ENCODE measurements at places on chromosomes 7 and 10.

DNA sequence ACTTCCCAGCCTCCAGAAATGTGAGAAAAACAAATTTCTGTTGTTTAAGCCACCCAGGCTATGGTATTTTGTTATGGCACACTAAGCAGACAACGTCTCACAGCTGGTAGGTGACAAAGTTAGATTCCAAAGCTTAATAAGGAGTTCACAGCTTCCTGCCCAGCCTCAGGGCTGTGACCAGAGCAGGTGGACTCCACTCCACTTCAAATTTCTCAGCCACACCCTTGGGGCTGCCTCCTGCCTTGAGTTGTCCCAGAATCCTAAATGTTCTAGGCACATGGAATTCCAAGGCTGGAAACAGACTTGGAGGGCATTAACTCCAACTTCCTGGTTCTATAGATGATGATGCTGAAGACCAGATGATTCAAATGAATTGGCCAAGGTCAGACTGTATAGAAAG lies 310.7 kb downstream of the GRID1 start:
- no peaks in the 10 kb centered on the region for H3K36me3 ChIP-seq
- H3K4me1 ChIP-seq: peaks cover 5% of the 10 kb centered on the region
- H3K27ac ChIP-seq: no peak overlapping the region
- H3K27me3 ChIP-seq: no peaks in the 10 kb centered on the region
- no peak for DNase-seq

DNA sequence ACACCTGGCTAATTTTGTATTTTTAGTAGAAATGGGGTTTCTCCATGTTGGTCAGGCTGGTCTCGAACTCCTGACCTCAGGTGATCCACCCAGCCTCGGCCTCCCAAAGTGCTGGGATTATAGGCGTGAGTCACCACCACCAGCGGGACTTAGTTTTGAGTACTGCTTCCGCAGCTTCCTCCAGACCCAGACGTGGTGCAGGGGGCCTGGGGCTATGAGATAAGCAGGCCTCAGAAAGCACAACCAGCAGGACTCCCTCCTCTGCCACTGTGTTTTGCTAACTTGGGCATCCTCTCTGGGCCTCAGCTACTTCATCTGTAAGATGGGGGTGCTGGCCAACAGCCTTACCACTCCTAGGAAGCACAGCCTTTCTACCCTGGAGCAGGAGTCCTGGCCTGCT lies 37.8 kb downstream of the GOLGA7B start:
- no peaks in the 10 kb centered on the region for H3K27me3 ChIP-seq
- H3K27ac ChIP-seq: no peak overlapping the region
- no peak overlapping the region for H3K4me3 ChIP-seq
- H3K36me3 ChIP-seq: no peaks in the 10 kb centered on the region

DNA sequence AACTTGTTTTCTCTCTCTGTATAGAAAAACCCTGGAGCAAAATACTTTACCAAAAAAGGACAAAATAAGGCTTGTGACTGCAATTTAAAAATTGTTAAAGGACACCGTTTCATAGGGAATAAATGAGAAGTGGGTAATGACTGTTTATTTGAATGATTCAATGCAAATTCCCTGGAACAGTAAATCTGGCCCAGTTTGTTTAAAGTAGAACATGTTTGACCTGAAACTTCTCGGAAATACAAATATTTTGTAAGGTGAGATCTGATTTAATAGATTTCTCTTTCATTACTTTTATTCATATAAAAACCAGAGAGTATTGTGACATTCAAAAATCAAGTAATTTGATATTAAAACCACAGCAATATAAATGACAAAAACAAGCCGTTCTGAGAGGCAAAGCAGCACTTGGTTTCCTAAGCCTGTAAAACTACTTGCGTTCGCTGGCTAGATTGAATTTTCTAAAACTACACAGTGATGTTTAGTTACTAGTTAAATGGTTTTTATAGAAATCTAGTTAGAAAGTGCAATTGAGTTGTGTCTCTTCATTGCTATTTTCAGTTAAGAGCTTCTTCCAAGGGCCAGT lies 76.8 kb upstream of the PITRM1 start:
- H3K27me3 ChIP-seq: peaks cover 2% of the 10 kb centered on the region
- peak overlapping the region; percentile 8 for H3K27ac ChIP-seq
- peaks cover 13% of the 10 kb centered on the region for H3K4me1 ChIP-seq
- H3K4me3 ChIP-seq: no peak overlapping the region

GRCh38 chr10:58179238-58179637 lies 88.5 kb downstream of the IPMK start:
- no peaks in the 10 kb centered on the region for H3K36me3 ChIP-seq
- H3K27ac ChIP-seq: no peak overlapping the region
- no peaks in the 10 kb centered on the region for H3K27me3 ChIP-seq
- no peak overlapping the region for H3K4me3 ChIP-seq

GRCh38 chr7:144037414-144038035 lies 11.2 kb upstream of the OR2A5 start:
- no peak overlapping the region for H3K4me3 ChIP-seq
- H3K4me1 ChIP-seq: peaks cover 5% of the 10 kb centered on the region
- H3K27ac ChIP-seq: no peak overlapping the region
- H3K27me3 ChIP-seq: no peaks in the 10 kb centered on the region
- DNase-seq: no peak

- H3K36me3 ChIP-seq: no peaks in the 10 kb centered on the region
- no peak for DNase-seq
- no peak overlapping the region for H3K4me3 ChIP-seq
- H3K27ac ChIP-seq: no peak overlapping the region
- 0 out of 2 replicates have a peak, but pooled peaks cover 3% of the 10 kb centered on the region for H3K4me1 ChIP-seq
Measured at GRCh38 chr7:15167912-15168311, 265.4 kb upstream of the DGKB start.

DNA sequence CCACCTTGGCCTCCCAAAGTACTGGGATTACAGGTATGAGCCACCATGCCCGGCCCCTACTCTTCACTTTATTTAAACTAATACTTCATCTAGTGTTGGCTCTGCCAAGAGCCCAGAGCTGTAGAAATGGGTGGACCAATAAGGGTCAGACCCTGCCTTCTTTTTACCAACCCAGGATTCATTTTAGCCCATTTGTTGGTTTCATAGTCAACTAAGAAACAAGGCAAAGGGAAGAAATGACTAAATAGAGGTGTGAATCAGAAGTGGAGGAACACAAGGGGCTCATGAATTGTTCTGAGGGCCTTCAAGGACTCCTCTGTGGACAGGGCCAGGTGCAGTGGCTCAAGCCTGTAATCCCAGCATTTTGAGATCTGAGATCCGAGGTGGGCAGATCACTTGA lies 1.1 kb downstream of the ANKRD2 start:
- no peaks in the 10 kb centered on the region for H3K27me3 ChIP-seq
- no peak for DNase-seq
- no peak overlapping the region for H3K27ac ChIP-seq
- no peak overlapping the region for H3K4me3 ChIP-seq
- 0 out of 2 replicates have a peak, but pooled peaks cover 5% of the 10 kb centered on the region for H3K36me3 ChIP-seq
- peaks cover 5% of the 10 kb centered on the region for H3K4me1 ChIP-seq

DNA sequence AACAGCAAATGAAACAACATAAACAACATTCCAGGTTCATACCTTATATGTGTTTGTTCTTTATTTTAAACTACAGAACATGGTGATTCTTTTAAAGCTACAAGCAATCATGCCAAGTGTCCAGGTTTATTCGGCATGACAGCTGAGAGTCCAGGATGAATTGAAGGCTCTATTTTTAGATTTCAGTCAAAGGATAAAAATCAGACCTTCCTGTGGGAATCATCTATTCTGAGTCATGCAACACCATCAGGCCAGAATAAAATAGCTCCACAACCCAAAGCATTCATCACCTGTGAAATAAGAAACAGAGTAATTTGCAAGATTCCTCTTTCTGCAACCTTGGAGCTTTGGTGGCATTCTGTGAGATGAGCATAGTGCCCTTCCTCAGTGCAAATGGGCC lies 292.4 kb upstream of the MYO3A start:
- no peaks in the 10 kb centered on the region for H3K4me1 ChIP-seq
- no peaks in the 10 kb centered on the region for H3K36me3 ChIP-seq
- H3K27ac ChIP-seq: no peak overlapping the region
- no peak for DNase-seq

GRCh38 chr10:106582291-106582690 lies 582.2 kb downstream of the SORCS1 start:
- H3K4me1 ChIP-seq: peaks cover 11% of the 10 kb centered on the region
- H3K36me3 ChIP-seq: no peaks in the 10 kb centered on the region
- no peaks in the 10 kb centered on the region for H3K27me3 ChIP-seq
- H3K27ac ChIP-seq: no peak overlapping the region
- H3K4me3 ChIP-seq: no peak overlapping the region

GRCh38 chr10:79092292-79092896 lies 23.6 kb downstream of the ZMIZ1 start:
- no peak overlapping the region for H3K27ac ChIP-seq
- H3K36me3 ChIP-seq: no peaks in the 10 kb centered on the region
- no peak for DNase-seq
- no peaks in the 10 kb centered on the region for H3K27me3 ChIP-seq
- H3K4me3 ChIP-seq: no peak overlapping the region
- H3K4me1 ChIP-seq: peaks cover 52% of the 10 kb centered on the region

- DNase-seq: no peak
- H3K27ac ChIP-seq: no peak overlapping the region
Measured at GRCh38 chr10:102965311-102965851, 47.3 kb downstream of the CNNM2 start.

GRCh38 chr10:100878291-100878910 lies 34.4 kb upstream of the SLF2 start:
- no peak overlapping the region for H3K4me3 ChIP-seq
- H3K36me3 ChIP-seq: no peaks in the 10 kb centered on the region

DNA sequence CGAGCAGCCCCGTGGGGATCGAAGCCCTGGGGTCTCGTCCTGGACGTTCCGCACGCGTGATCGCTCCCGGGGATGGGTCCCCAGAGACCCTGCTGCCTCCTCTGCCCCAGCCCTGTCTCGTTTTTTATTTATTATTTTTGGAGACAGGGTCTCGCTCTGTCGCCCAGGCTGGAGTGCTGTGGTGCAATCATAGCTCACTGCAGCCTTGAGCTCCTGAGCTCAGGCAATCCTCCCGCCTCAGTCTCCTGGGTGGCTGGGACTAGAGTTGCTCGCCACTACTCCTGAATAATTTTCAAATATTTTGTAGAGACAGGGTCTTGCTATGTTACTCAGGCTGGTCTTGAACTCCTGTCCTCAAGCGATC lies 319 bp upstream of the STX1A start:
- no peak for DNase-seq
- H3K27me3 ChIP-seq: peaks cover 42% of the 10 kb centered on the region
- H3K4me3 ChIP-seq: peak overlapping the region; percentile 64
- no peaks in the 10 kb centered on the region for H3K4me1 ChIP-seq
- no peaks in the 10 kb centered on the region for H3K36me3 ChIP-seq
- no peak overlapping the region for H3K27ac ChIP-seq

DNA sequence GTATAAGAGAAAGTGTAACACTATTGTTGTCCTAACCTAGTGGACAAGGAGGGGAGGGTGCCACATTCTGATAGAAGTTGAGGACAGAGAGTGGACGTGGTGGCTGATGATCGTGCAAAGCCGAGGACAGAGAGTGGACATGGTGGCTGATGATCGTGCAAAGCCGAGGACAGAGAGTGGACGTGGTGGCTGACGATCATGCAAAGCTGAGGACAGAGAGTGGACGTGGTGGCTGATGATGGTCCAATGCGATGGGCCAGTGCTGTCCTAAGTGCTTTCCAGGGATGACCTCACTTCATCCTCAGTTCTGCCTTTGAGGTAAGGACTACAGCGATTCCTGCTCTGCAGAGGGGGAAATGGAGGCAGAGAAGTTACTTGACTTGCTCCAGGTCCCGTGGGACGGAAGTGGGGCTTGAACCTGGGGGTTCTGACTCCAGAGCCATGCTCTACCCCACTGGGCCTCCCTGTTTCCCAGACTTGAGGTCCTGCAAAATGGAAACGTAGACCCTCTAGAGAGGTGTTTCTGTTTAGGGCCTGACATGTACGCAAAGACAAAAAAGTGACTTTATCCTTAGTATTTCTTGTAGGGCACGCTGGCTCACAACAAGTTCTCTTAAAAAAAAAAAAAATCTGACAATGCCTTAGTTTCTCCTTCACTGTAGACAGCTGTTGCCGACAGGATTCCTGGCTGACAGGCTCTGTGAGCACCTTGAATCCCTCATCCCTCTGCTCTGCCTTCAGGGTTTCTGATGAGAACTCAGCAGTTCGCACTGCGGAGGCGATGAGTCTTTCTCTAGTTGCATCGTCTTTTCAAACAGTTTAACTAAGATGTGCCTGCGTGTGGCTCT lies 20.3 kb upstream of the NCAPG2 start:
- H3K4me1 ChIP-seq: peaks cover 7% of the 10 kb centered on the region
- no peaks in the 10 kb centered on the region for H3K27me3 ChIP-seq
- no peak overlapping the region for H3K27ac ChIP-seq
- DNase-seq: no peak

- H3K27me3 ChIP-seq: no peaks in the 10 kb centered on the region
- peaks cover 13% of the 10 kb centered on the region for H3K36me3 ChIP-seq
- H3K27ac ChIP-seq: peak overlapping the region; percentile 37
Measured at GRCh38 chr10:96446966-96447596, 66.6 kb downstream of the TLL2 start.

- peak; percentile 91 for DNase-seq
- H3K27ac ChIP-seq: no peak overlapping the region
- peaks cover 24% of the 10 kb centered on the region for H3K4me1 ChIP-seq
Measured at GRCh38 chr10:101141616-101142532, 10.8 kb downstream of the TLX1 start.

DNA sequence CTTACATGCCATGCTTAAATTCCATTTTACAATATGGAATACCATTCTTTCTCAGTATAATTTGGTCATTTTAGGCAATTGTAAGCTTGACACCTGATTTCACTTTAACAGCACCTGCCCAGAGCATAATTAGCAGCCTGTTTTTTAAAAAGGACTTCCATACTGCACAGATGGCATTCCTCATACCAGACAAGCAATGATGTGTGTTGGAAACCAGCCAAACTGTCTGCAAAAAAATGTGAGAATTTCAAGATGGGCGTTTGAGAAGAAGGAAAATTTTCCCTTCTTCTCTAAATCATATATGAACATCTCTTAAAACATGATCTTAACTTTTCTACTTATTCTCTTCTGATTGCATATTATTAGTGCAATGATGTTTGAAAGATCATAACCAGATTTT lies 40.4 kb upstream of the AGMO start:
- no peak for DNase-seq
- H3K36me3 ChIP-seq: no peaks in the 10 kb centered on the region
- no peak overlapping the region for H3K4me3 ChIP-seq
- H3K27me3 ChIP-seq: no peaks in the 10 kb centered on the region

- peaks cover 11% of the 10 kb centered on the region for H3K4me1 ChIP-seq
- no peak overlapping the region for H3K4me3 ChIP-seq
- H3K27me3 ChIP-seq: no peaks in the 10 kb centered on the region
- H3K36me3 ChIP-seq: no peaks in the 10 kb centered on the region
Measured at GRCh38 chr10:58577437-58577777, 64.7 kb downstream of the BICC1 start.

GRCh38 chr10:103564116-103564501 lies 70.6 kb downstream of the NEURL1 start:
- H3K4me1 ChIP-seq: no peaks in the 10 kb centered on the region
- no peaks in the 10 kb centered on the region for H3K27me3 ChIP-seq
- no peak overlapping the region for H3K27ac ChIP-seq
- H3K4me3 ChIP-seq: no peak overlapping the region

DNA sequence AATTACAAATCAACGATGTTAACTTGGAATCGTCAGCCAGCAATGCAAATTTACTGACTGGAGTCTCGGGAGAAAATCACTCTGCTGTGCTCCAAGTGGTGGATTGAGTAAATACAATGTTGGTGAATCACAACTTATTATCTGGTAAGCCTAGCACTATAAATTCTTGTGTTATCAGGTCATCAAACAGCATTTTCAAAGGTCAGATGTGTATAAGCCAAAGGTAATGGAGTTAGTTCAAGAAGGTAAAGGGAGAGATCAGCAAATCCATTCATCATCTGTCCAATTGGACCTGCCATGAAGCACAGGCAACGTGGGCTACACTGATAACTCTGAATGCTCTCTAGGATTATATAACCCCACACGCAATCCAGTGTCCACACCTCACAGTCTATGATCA lies 13.9 kb downstream of the CUBN start:
- H3K36me3 ChIP-seq: no peaks in the 10 kb centered on the region
- H3K27me3 ChIP-seq: no peaks in the 10 kb centered on the region
- H3K27ac ChIP-seq: no peak overlapping the region
- H3K4me3 ChIP-seq: no peak overlapping the region
- no peak for DNase-seq
